ENCODE measurements at places on chromosomes 13 and 19. TPM values are rescaled to one million over a fixed set of nuclear protein-coding genes. Genes with fewer than 3 reads are reported as not detected.

Gene CYP4F8
- not detected for total RNA-seq

Gene SCEL
- total RNA-seq, result 251 TPM

DNA sequence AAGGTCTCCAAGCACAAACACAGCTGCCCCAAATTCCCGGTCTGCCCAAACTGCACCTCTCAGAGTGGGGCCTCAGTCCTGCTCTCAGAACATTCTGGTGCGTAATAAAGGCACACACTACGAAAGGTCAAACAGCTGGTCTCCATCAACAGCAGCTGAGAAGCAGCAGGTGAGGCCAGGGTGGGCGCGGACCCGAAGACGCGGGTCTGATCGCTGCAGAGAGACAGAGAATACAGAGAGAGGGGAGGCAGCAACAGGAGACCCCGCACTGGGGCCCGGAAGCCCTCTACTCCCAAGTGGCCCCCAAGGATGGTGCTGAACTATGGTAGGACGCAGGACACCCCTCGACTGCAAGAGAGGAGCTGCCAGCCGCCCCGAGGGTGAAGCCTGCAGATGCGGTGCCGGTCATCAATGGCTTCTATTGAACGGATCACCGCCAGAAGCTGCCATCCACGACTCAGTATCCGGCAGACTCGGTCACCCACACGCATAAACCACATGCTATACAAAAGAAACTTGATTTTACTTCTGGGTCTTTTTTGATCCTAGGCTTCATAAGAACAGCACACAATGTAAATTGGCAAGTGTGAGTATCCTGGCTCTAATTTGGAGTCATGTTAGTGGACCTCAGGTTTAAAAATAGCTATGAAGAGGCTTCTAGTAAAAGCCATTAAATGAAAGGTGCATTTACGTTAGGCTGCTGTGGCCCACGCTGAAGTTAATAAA lies 33.4 kb downstream of the STK24 start:
- no peak for ATAC-seq

GRCh38 chr19:47407417-47407774 lies 11.9 kb downstream of the MEIS3 start:
- ATAC-seq, result no peak

DNA sequence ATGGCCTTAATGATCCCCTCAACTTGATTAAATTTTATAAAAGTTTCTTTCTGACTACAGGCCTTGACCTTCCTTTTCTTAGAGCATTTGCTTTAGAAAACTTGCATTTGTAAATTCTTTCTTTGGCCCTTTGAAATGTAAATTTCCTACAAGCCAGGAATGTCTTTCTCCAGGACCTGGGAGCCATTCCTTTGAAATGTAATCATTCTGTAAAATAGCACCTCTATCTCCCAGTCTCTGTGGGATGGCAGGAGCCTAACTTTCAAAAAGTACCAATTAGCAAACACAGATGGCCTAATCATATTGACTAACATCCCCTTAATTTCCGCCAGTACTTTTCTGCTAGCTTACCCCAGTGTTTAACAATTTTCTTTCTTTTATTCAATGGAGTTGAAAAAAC lies 1394.2 kb upstream of the ATXN8OS start:
- ATAC-seq, result no peak
